ENCODE measurements at places on chromosomes 11 and 22.

DNA sequence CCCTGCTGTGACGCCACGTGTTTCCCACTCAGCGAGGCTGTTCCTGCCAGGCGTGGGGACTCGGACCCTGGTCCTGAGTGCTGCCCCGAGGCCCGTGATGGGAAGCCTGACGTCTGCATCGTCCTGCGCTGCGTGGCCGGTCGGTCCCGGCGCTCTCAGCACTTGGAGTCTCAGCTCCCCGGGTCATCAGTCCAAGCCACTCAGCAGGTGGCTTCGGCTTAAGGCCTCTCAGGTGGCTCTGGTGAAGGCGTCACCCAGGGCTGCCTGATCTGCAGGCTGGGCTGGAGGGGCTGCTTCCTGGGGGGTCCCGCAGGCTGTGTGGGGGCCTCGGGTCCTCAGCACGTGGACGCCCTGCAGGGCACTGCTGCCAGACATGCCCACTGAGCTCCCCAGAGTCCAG is 35.3 kb downstream of the BRSK2 start:
- no peak for DNase-seq

DNA sequence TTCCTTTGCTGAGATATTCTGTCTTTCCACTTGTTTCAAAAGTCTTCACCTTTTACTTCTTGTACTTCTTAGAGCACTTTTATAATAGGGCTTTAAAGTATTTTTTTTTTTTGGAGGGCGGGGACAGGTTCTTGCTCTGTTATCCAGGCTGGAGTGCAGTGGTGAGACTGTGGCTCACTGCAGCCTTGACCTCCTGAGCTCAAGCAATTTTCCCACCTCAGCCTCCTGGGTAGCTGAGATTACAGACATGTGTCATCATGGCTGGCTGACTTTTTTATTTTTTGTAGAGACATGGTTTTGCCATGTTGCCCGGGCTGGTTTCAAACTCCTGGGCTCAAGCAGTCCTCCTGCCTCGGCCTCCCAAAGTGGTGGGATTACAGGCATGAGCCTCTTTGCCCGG is 57.9 kb downstream of the DYNC2H1 start:
- DNase-seq, result no peak

DNA sequence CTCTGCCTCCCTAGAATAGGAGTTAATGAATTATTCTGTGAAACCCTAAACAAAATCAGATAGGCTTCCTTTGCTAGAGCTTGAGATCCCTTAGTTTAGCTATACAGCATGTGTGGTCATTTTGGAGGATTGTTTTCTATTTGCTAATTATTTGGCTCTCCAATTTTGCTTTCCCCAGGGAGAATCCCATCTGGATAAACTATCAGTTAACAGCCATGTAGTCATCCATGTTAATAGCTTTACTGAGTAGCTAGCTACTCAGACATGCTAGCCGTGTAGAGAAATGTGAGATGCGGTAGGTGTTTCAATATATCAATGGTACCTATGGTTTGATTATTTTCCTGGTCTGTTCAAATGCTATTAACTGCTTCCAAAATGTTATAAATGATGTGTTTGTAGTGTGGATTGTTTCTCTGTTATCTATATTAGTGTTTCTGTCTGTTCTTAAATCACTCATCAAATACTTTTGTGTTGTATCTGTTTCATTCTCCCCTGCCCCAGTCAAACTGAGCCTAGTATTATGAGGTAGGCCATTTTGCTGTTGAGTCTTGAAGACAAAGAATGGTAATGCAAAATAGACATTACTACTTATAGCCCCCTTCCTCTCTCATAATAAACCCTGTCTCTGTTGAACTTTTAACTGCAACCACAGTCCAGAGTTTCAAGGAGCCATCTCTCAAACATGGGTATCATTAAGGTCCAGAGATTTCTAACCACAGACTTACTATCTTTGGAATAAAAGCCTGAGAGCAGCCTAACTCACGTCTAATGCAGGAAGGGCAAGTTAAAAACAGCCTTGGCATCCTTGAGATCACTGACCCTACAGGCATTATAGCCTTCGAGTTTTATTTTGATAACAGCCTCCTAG is 56.1 kb upstream of the GRAMD1B start:
- no peak for DNase-seq

DNA sequence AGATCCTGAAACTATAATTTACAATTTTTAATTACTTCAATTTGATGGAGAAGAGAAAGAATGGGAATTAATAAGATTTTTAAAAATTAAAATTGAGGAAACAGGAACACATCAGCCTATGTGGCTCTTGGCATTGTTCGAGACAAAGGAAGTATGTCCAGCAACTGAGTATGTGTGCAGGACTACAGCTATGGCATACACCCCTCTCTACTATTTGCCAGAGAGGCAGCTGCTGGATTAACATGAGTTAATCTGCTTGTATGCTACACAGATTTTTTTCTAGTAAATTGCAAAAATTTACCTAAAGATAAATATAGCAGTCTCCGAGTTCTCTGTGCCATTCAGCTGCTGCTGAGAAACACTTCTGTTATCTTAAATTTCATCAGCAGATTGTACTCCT is 70.6 kb downstream of the PHF21A start:
- DNase-seq, result no peak

- no peak for DNase-seq
These were observed 2.7 kb downstream of the SULT4A1 start for GRCh38 chr22:43859621-43860020.

- DNase-seq, result no peak
These were observed 201.6 kb upstream of the SORL1-AS1 start for GRCh38 chr11:121654259-121654842.

GRCh38 chr22:42642806-42643633 is 2.6 kb upstream of the ATP5MGL start:
- no peak for DNase-seq

DNA sequence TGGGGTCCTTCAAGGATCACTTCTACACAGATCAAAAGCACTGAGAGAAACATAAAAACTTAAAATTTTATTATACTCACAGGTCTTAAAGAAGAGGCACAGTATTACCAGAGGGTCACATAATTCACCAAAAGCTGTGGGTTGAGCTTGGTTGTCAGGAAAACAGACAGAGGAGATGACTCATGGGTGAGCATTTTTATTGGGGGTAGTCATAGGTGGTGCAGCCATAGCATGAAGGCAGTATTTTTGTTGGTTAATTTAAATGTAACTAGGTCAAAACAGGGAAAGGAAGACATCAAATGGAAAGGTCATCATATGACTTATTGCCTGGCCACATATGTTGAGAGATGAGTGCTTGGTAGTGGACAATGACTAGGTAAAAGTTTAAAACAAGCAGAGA is 24.2 kb downstream of the OR5B17 start:
- DNase-seq, result no peak

DNA sequence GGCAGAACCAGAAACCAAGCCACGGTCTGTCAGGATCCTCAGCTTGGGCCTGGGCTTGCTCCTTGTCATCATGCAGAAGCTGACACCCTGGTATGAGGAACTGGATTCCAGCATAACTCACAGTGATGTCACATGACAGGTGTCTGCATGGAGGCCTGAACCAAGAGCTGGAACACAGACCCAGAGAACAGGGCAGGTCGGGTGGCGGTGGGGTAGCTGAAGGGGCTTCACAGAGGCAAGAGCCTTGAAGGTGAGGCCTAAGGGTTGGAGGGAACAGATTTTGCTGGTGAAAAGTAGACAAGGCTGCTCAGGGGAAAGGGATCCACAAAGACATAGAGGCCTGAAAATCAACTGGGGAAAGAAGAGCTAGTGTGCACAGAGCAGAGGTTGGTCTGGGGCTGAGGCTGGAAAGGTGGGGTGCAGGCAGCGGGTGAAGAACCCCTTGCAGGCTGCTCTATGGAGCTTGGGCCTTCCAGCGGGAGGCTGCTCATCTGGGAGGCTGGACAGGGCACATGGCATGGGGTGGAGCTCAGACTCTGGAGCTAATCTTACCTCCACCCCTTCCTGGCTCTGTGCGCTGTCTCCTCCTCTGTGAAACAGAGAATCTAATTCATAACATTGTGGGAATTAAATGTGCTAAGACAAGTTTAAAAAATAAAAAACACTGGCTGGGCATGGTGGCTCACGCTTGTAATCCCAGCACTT is 18.4 kb upstream of the RPS3 start:
- no peak for DNase-seq

DNA sequence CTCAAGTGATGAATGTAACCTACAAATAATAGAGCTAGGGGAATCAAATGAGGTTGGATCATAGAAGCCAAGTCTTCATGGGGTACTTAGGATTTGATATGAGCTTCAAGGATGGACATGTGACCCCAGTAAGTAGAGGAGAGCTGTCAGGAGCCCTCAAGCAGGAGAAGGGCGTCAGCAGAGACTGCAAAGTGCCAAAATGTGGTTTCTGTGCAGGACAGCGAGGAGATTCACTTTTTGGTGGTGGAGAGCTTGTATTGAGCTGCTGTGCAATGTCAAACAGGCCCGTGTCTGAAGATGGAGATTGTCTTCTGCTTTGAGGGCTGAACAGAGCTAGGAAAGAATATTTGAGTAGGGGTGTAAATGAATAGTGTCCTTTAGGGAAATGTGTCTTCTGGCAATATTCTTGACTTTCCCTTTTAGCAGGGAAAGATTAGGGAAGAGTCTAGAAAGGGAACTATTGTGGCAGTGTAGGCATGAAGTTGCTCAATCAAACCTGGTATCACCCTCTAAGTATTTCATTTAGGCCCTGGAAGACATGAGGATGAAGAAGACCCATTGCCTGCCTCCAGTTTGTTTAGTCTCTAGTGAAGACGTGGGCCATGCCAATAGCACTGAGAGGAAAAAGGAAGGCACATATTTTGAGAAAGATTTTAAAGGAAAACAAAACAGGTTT is 31.2 kb upstream of the SORL1-AS1 start:
- no peak for DNase-seq

GRCh38 chr11:128208329-128209137 is 378.8 kb downstream of the ETS1 start:
- DNase-seq, result no peak

- no peak for DNase-seq
These were observed 17.6 kb downstream of the PRDM11 start for GRCh38 chr11:45163956-45164575.

- DNase-seq, result no peak
These were observed 24.3 kb upstream of the MOB2 start for GRCh38 chr11:1510928-1511327.

DNA sequence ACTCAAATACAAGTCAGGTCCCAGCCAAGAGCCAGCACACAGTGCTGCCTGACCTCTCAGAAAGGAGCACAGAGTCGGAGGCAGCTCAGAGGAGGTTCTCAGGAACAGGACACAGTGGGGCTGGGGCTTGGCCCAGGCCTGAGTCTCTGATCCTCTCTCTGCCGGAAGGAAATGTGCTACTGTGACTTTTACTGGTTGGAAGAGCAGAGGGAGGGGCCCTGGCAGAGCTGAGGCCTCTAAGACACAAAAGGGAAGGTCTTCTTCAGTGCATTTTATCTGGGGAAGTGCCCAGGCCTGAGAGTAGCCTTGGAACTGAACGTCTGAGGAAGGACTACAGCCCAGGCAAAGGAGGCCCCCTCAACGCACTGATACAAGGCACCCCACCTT is 16.2 kb upstream of the CASTOR1 start:
- DNase-seq, result peak; percentile 65

DNA sequence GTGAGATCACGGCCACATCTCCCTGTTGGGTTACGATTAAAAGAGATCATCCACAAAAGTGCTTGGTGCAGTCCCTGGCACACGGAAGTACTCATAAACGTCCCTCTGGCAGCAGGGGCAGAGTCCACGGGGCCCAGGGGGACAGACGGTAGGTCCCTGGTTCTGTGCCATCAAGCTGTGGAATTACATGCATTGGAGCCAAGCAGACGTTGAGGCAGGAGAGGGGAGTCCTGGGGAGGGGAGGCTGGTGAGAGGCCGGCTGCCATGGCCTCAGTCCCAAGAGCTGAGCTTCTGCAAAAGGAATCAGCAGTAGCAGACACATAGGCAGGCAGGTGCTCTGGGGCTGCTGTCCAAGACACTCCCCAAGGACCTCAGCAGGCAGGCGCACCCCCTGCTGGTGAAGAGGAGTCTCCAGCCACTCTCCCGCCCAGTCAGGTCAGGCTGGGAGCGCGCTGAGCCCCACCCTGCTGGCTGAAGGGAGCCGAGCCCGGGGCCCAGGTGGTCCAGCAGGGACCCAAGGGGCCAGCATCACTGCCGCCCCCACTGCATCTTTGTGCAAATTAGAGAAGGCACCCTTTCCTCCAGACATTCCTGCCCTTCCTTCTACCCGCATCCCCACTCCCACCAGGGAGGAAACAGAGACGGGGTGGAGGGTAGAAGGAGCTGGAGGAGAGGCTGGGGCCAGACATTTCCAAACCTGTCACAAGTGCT is 7.6 kb upstream of the KCTD17 start:
- peak; percentile 42 for DNase-seq

DNA sequence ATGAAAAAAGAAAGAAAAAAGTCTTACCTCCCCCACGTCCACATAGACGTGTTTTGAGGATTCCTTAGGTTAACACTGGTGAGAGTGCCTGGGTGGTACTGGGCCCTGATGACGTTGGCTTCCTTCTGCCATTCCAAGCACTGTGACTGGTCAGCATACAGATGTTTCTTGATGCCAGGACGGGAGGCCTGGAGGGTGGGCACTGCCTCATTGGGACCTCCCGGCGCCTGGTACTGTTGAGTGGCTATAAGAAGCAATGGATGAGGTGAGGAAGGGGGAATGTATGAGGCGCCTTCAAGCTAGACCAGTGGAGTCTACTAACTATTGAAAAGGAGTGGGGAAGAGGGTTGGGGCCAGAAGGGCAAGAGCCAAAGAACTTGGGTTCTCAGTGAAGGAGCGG is 45.3 kb downstream of the MICAL2 start:
- no peak for DNase-seq

DNA sequence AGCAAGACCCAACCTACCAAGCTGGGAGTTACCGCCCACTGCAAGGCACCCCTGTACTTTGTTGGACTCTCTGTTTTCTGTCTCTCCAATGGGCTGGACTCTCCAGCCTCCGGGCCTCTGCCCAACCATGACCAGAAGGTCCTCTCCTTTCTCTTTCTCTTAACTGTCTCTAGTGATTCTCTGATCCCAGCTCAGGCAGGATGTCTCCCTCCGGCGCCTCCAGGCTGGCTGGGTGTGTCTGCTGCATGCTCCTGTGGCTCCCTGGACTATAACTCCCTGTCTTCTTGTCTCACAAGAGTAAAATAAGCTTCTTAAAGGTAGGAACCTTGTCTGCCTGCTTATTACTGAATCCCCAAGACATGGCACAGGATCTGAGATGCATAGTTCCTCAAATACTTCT is 36.3 kb downstream of the TIMP3 start:
- no peak for DNase-seq

DNA sequence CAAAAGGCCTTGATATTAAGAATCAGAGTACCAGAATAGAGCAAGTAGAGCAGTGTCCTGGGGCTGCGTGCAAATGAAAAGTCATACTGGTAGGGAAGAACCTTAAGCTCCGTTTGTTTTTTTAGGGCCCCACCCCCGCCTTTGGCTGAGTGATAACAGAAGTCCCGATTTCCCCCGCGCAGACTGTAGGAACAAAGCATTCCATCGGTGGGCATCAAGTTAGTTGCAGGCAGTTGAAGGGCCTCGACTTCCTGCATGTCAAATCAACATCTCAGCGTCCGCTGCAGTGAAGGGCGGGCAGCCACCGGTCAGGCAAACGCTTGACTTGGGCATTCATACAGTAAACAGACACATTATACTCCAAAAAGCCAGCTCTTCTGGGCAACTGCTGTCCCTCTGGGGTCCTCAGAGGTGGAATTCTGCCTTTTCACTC is 11.7 kb downstream of the LRP4 start:
- no peak for DNase-seq
